Placental epithelial cell (primary cell): ENCODE measurements at places on chromosomes 4 and X. TPM values are rescaled to one million over a fixed set of nuclear protein-coding genes. Genes with fewer than 3 reads are reported as not detected.

ALB gene
- total RNA-seq = 0.11 TPM in 1 of 2 replicates, not detected in the other

ZNF157 gene
- 0.11 and 0.39 TPM in 2 replicates for total RNA-seq

PPBP gene
- total RNA-seq = not detected in 2 replicates

UGT2B15 gene
- total RNA-seq = not detected in 2 replicates

CXCR3 gene
- total RNA-seq = 0.11 TPM in 1 of 2 replicates, not detected in the other

HSFX4 gene
- total RNA-seq = not detected in 2 replicates

ASMT gene
- total RNA-seq = not detected in 2 replicates

DACH2 gene
- total RNA-seq = not detected in 2 replicates
